ENCODE measurements at places on chromosomes 12 and 14.

- DNase-seq = no peak
These were observed 215.6 kb upstream of the DDHD1 start for GRCh38 chr14:53368711-53369201.

DNA sequence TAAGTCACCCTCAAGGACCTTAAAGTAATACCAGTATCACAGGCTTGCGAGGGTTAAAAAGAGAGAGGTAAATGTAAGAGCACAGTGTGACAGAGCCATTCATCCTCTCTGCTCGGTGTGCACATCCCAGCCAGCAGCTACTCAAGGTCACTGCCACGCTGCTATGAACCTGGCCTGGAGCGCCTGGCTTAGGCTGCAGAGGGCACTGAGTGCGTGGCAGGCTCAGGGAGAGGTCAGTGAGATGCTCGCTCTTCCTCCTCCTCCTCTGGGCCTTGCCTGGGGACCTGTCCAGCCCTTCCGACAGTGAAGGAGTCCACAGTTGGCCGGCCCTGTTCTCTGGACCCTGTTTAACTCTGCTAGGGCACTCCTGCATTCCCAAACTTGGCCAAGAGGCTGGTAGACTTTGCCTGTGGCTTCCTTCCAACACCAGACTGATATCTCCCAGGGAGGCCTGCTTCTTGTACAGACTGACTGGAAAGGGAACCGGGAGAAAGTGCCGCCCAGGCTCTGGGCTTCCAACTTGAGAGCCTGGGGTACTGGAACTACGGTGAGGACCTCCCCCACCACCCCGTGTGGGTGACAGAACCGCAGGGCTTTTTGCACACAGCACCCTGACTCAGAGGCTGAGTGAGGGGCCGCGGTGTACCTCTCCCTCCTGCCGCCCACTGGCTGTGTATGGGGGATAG is 62.6 kb upstream of the CORO1C start:
- DNase-seq = no peak

DNA sequence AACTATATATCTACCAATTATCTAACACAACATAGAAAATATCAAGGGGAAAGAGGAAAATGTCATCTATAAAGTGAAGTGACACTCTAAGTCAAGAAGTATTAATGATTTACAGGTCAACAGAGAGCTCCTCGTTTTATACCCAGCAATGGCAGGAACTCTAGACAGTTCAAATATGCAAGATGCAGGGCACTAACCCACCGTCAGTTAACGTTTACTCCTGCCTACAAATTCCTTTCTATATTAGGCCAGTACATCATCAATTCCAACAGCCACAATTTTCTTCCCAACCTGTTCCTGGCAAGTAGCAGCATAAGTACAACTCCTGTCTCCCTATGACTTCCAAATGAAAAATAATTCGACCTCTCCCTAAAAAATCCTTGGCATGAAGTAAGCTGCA is 9.0 kb upstream of the KANSL2 start:
- no peak for DNase-seq

DNA sequence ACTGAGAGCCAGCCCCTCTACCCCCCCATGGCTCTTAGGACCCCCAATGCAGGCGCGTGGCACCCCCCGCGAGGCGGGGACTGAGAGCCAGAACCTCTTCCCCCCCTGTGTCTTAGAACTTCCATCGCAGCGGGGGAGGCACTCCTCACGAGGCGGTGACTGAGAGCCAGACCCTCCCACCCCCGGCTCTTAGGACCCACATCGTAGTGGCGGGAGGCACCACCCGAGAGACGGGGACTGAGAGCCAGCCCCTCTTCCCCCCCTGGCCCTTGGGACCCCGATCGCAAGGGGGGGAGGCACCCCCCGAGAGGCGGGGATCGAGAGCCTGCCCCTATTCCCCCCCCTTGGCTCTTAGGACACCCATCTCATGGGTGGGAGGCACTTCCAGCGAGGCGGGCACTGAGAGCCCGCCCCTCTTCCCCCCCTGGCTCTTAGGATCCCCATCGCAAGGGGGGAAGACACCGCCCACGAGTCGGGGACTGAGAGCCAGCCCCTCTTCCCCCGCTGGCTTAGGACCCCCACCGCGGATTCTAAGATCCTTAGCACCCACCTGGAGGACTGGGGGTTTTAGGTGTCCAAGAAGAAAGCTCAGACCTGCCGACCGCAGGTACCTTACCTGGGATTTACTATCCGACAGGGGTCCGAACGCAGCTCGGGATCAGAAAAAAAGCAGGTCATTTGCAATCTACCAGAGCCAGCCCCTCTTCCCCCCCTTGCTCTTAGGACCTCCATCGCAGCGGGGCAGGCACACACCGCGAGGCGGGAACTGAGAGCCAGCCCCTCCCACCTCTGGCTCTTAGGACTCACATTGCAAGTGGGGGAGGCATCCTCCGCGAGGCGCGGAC is 44.9 kb downstream of the DDX11 start:
- DNase-seq = peak; percentile 77

DNA sequence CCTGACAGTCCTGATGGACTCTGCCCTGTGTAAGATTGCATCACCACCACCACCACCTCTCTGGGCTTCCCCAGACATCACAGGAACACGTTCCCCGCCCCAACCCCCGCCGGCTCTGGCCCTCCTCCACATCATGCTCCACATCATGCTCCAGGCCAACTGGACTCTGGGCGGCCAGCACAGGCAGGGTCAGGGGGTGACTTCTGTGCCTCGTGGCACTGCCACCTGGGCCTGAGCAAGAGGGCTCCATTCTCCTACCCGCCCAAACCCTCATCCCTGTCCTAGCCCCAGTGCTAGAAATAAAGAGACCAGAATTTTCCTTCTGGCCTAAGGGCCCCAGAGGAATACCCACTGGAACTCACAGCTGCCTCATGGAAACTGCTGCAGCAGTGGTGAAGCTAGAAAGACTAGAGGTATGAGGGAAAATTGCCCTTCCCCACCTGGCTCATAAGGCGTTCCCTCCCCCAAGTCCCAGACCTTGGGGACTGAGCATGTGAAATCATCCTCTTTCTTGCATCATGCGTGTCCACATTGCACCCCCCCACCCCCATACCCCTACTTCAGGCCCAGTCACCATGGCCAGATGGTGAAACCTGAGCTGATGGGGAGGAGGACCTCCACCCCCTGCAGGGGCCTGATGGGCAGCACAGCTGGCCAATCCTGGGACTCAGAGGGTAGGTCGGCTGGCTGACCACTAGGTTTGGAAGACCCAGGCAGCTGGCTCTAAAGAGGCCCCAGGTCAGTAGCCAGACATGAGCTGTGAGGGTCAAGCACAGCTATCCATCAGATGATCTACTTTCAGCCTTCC is at the start of gene INHBE:
Gene INHBE (plus strand): TSS at position 742 of the 808 bp plus-strand sequence. CDS start 230 bp downstream, outside the sequence.
- no peak for DNase-seq

- DNase-seq = no peak
These were observed 15.2 kb downstream of the VIPAS39 start for GRCh38 chr14:77442196-77442595.

DNA sequence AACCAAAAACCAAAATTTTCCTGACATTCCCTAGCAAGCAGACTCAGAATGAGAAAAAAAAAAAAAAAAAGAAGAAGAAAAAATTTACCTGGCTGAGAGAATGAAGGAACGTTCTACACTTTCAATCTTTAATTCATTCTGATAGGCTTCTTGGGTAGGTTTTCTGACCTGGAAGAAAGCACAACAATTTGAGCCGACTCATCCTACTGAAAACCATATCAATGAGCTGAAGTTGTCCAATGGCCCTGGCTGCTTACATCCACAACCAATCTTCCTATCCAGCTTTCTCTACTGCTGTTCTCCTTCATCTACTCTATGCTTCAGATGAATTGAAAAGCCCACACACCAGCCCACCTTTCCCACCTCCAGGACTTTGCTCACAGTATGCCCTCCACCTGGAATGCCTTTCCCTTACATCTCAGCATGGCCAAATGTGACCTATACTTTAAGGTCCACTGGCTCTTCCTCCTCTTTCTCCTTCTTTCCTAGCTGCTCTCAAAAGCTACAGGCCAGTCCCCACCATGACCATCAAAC is 31.6 kb upstream of the NR2C1 start:
- no peak for DNase-seq

GRCh38 chr12:82931349-82932116 is 244.8 kb downstream of the TMTC2 start:
- DNase-seq = no peak

DNA sequence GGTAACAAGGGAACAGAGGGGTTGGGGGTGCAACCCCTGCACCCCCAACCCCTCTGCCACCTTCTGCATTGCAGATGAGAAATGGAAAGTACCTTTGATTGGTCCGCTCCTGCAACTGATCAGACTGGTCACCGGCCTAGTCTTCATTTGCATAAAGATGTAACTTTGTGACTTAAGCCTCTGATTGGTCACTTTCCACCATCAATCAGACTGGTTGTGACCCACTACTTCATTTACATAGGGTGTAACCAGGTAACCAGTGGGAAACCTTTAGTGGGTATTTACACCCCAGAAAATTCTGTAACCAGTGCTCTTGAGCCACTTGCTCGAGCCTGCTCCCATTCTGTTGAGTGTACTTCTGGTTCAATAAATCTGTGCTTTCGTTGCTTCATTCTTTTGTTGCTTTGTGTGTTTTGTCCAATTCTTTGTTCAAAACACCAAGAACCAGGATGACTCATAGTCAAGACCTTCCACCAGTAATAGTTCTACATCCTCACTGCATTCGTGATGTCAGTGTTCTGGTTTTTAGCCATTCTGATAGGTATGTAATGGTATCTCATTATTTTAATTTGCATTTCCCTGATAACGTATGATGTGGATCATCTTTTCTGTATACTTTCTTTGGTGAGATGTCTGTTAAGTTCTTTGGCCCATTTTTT is 30.8 kb downstream of the LEMD3 start:
- no peak for DNase-seq

GRCh38 chr14:30885840-30886740 is 11.7 kb downstream of the COCH start:
- no peak for DNase-seq

GRCh38 chr12:104957719-104958000 is 430 bp downstream of the SLC41A2 start:
- DNase-seq = no peak

GRCh38 chr12:24728366-24728765 is 220.5 kb downstream of the BCAT1 start:
- no peak for DNase-seq

DNA sequence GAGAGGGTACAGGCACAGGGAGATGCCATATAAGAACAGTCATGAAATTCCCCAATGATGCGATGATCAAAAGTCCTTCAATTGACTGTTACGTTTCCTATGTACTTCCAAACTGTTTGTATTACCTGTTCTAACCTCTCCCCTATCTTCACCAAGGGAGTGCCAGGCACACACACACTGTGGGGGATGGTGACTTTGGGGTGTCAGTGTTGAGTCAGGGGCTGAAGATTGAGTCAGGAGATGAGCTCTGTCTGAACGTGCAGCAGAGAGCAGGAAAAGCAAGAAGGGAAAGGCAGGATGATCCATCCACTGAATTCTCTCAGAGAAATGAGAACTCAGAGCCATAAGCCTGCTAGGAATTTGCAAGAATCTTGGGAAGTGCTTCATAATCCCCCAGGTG is 153.4 kb downstream of the EFCAB11 start:
- DNase-seq = no peak

DNA sequence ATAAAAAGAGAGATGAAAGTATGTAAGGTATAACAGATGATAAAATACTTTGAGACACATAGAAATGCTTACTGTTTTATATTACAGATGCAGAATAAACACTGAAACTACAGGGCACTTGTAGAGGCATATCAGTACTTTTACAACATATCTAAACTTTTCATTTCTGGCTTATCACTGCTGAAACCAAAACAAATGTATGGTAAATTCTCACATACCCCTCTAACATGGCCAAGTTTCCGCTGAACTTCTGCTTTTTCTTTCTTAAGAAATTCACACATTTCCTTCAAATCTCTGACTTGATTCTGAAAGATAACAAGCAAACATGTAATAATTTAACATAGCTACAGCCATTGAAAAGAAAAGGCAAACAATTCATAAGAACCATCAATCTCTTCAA is 33.3 kb upstream of the C12orf50 start:
- DNase-seq = no peak

GRCh38 chr12:15152456-15152855 is 68.8 kb downstream of the RERG start:
- DNase-seq = no peak

Data from activated CD8-positive, alpha-beta memory T cell treated with anti-CD3 and anti-CD28 coated beads for 24 hours (primary cell).